T-cell (primary cell): ENCODE measurements at places on chromosomes 2 and 18. TPM values are rescaled to one million over a fixed set of nuclear protein-coding genes. Genes with fewer than 3 reads are reported as not detected.

Gene KLHL41
- 0.35 TPM for total RNA-seq

Gene CFAP53
- total RNA-seq, result 1.0 TPM

Gene PAX8
- 1.3 TPM for total RNA-seq

Gene PKDCC
- total RNA-seq, result 1.0 TPM

Gene IL1A
- not detected for total RNA-seq

Gene PASK
- 103 TPM for total RNA-seq

Gene FBXO15
- total RNA-seq, result 2.2 TPM

Gene MAP4K4
- 93.2 TPM for total RNA-seq

Gene STARD7
- 65.0 TPM for total RNA-seq

Gene CELF4
- total RNA-seq, result not detected

Gene FZD7
- total RNA-seq, result 0.82 TPM

Gene SIX3
- not detected for total RNA-seq

Gene UGT1A6
- not detected for total RNA-seq

Gene WBP1
- total RNA-seq, result 85.9 TPM

Gene CRYBA2
- total RNA-seq, result not detected

Gene MAPK4
- not detected for total RNA-seq

Gene GREB1L
- not detected for total RNA-seq

Gene RFTN2
- 0.12 TPM for total RNA-seq

Gene C2orf66
- total RNA-seq, result not detected

Gene NLRC4
- not detected for total RNA-seq

Gene DSG4
- not detected for total RNA-seq

Gene C2orf80
- not detected for total RNA-seq

Gene TRIM54
- total RNA-seq, result not detected

Gene GCG
- total RNA-seq, result not detected
